Fibroblast of skin of scalp (primary cell): ENCODE measurements at places on chromosomes 7 and 10.

- no peak for DNase-seq
Observed at GRCh38 chr7:26216049-26216448, 14.5 kb downstream of the CBX3 start.

DNA sequence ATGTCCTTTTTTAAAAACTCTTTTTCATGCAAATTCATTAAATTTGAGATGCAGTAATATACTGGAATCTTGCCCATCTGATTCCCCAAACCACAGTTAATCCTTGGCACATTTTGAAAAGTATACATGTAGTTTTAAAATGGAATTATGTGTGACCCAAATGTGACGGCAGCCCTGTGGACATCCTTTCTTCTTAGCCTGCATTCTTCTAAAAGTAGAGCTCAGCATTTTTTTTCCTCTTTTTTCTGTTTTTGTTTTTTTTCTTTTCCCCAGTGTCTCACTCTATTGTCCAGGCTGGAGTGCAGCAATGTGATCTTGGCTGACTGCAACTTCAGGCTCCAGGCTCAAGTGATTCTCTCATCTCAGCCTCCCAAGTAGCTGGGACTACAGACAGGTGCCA is 338.9 kb downstream of the GALNT17 start:
- DNase-seq: no peak

DNA sequence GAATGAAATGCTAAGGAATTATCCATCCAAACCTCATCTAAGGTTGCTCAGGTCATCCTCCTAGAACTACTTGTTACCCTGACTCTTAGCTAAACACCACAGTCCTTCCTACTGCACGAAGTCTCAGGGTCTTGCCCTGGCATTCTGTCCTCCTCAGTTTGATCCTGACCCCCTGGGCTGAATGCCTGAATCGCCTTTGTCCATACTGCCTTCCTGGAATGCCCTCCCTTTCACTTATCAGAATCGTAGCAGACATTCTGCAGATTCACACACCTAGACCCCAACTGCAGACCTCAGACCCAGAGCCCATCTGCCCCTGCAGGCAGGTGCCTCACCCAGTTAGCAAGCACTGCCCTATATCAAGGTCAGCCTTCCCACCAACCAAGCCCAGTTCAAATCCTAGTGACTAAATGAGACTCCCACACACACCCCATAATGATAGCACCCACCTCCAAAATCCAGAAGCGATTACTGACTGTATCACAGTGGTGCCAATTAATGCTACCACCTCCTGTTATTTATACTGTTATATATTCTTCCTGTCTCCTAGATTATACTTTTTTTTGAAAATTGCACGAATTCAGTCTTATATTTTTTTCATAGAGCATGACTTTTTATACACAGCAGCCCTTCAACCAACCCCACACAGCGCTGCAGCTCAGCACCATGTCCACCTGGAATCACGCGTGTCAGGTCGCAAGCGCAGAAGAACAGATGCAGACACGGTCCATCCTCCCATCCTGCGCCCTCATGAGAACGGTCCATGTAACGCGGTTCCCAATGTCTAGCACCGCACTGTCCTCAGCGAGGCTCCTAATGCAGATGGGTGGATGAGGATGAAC is 3.7 kb downstream of the PARD3 start:
- DNase-seq: no peak

- peak; percentile 27 for DNase-seq
Observed at GRCh38 chr10:15325243-15325943, 45.7 kb downstream of the FAM171A1 start.

DNA sequence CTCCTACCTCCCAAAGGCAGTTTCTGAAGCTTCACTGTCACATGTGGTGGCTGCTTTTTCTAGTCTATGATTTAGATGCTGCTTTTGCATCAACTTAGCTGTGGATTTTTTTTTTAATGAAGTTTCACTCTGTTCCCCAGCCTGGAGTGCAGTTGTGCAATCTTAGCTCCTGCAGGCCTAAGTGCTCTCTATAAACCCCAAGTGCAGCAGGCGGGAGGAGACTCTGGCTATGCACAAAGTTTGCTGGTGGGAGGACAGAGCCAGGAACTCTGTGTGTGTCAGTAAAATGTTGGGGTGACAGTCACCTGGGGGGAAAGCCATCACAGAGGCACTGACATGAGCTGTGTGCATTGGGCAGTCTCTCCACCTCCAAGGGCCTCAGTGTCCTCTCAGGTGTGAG is 138.8 kb upstream of the FAM20C start:
- DNase-seq: no peak

- DNase-seq: no peak
Observed at GRCh38 chr7:40027545-40027944, 77.5 kb downstream of the CDK13 start.

GRCh38 chr10:4343873-4344272 is 482.1 kb upstream of the AKR1E2 start:
- peak; percentile 57 for DNase-seq

GRCh38 chr10:105837951-105838350 is 1196.9 kb downstream of the SORCS3 start:
- DNase-seq: peak; percentile 6

DNA sequence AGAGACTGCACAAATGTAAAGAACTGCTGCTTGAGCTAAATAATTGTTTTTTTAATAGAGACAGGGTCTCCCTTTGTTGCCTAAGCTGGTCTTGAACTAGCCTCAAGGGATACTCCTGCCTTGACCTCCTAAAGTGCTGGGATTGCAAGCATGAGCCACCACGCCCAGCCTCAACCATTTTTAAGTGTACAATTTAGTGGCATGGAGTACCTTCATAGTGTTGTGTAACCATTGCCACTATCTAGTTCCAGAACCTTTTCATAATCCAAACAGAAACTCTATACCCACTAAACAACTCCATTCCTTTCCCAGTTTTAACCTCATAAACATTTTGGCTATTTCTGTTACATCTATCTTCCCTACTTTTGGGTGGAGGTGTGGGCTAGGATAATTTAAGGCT is 6.7 kb downstream of the EIF4H start:
- DNase-seq: no peak

GRCh38 chr7:46321556-46322205 is 400.6 kb upstream of the IGFBP3 start:
- peak; percentile 67 for DNase-seq
